ENCODE measurements at places on chromosomes 6 and 20.

DNA sequence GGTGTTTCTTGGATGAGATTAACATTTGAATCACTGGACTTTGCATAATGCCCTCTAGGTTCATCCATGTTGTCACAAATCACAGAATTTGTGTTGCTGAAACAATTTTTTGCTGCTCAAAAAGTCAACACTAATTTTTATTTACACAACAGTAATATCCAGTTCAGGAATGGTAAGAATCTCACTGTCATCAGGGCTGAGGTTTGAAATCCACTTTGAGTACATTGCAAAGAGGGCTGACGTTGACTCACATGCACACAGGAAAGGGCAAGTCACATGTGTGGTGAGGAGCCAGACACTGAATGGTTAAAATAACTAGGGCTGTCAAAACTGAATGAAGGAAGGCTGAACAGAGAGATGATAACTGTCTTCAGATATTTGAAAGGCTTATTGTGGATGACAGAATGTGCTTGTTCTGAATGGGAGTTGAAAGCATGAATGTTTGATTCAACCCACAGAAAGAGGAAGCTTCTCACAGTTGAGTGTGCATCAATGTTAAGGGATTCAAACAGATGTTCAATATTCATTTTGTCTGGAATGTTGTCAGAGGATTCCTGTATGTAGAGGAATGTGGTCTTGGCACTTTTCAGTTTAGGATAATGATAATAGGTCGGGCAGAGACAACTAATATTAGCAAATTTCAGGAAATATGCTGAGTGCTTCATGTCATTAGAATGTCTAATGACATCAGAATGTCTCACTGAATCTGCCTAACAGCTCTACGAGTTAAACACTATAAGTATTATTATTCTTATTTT, 3.6 kb upstream of the ADGRG6 start:
- no peak for DNase-seq

DNA sequence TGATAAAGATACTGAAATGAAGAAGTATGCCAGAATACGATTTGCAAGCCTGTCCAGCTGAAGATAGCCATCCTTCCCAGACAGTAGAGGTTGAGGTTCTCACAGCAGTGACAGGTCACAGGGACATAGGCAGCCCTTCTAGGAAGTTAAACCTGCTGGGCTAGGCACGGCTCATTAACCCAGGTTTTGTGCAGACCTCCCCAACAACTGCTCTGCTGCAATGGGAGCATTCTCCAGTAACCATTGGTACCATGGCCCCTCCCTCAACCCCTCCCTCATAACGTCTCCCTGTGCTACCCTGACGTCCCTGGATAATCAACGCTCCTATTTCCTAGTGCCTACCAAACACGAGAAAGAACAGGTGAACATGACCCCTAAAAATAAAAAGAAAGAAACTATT, 15.8 kb downstream of the ID4 start:
- DNase-seq, result no peak

DNA sequence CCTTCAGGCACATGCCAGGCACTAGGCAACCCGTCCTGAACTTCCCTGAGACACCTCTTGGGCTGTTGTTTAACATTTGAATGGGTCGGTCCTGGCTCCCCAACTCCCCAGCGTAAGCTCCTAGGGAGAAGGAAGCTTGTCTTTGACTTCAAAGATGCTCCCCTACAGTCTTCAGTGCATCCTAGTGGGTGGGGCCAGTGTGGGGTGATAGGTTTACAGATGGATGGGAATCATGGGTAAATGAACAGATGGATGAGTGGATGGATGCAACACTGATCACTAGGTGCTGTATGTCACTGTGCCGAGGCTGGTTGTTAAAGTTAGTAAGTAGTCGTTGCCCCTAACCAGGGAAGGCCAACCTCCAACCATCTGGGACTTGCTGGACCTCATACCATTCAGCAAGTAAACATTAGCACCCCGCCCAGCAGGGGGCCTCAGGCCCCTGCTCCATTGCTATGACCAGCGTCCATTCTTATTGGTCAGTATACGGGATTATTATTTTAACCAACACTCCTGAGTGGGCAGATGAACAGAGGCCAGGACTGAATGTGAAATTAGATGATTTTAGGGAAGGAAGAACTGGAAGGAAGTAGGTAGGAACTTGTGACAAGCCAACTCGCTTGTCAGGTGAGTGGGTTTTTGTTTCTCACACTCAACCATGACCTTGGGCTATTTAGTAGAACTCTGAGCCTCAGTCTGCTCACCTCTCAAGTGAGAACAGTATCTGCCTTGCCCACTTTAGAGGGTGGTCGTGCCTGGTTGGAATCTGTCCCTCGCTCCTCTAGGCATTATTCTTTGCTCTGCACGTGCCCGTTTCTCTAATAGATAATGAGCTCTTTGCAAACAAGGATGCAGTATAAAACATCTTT, 82.9 kb upstream of the FOXP4 start:
- no peak for DNase-seq

DNA sequence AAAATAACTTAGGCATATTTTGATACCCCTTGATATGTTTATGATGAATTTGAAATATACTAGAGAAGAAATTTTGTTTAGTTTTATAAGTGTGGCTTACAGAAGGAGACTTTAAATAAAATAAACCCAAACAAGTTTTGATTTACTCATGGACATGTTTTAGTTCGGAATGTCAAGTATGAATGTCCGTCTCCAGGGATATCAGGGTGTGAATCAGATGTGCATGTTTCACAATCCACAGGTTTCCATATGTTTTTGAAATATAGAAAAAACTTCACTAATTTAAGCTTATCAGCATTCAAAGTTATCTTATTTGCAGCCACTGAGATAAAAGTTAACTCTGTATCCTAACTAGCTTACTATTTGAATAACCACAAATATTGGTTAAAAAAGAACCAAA, 51.5 kb downstream of the PLCB1 start:
- DNase-seq, result no peak

DNA sequence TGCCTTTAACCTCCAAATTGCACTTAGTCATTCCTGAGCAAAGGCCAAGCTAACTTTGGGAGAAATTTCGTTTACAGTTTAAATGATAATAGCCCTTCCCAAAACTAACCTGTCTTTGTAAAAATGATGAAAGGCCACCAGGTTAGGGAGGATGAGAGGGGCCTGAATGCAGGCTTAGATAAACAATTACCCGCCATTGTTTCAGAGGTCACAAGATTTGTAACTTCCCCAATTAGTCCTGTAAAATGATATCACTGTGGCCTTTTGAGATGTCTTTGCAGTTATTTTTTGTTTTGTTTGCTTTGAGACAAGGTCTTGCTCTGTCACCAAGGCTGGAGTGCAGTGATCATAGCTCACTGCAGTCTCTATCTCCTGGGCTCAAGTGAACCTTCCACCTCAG, 26.3 kb downstream of the GNL1 start:
- no peak for DNase-seq

GRCh38 chr6:100899202-100899601, 18.1 kb upstream of the ASCC3 start:
- no peak for DNase-seq

GRCh38 chr6:126945150-126945685, 173.3 kb upstream of the RSPO3 start:
- no peak for DNase-seq
